Stimulated activated CD8-positive, alpha-beta memory T cell treated with anti-CD3 and anti-CD28 coated beads, Interleukin-15, amount 100 ng/mL, for 24 hours (primary cell): ENCODE measurements at places on chromosomes 5 and 9.
A peak's percentile ranks its signal among the peaks of the same experiment; 100 is the strongest.

- no peak for DNase-seq
These were observed 3.6 kb downstream of the ALDH1A1 start for GRCh38 chr9:72949244-72949582.

- no peak for DNase-seq
These were observed 29.7 kb downstream of the SLC36A1 start for GRCh38 chr5:151477101-151477500.

GRCh38 chr5:179918742-179919486 lies 11.2 kb upstream of the TBC1D9B start:
- DNase-seq, result no peak

DNA sequence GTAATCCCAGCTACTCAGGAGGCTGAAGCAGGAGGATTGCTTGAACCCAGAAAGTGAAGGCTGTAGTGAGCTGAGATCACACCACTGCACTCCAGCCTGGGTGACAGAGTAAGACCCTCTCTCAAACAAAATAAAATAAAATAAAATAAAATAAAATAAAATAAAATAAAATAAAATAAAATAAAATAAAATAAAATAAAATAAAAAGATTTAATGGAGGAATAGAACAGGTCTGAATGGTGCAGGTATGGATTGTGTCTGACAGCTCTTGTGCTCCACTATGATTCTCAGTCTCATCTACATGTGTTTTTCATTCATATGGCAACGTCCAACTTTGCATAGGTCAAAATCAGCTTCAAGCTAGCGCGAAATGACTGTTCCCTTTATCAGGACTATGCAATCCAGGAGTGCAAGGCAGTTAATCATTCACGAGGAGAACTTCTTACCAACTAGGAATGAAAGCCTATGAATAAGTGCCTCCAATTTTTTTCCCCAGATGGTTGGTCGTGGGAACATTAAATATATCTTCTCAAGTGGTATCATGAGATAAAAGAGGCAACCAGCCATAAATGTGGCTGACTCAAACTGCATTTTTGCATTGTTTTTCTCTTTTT lies 1392.3 kb upstream of the CDH9 start:
- DNase-seq, result no peak

- DNase-seq, result no peak
These were observed 289.2 kb upstream of the PTGER4 start for GRCh38 chr5:40390281-40391149.

- DNase-seq, result no peak
These were observed 11.2 kb upstream of the SETX start for GRCh38 chr9:132365986-132366385.

GRCh38 chr5:86439593-86440110 lies 178.1 kb upstream of the COX7C start:
- DNase-seq, result no peak

DNA sequence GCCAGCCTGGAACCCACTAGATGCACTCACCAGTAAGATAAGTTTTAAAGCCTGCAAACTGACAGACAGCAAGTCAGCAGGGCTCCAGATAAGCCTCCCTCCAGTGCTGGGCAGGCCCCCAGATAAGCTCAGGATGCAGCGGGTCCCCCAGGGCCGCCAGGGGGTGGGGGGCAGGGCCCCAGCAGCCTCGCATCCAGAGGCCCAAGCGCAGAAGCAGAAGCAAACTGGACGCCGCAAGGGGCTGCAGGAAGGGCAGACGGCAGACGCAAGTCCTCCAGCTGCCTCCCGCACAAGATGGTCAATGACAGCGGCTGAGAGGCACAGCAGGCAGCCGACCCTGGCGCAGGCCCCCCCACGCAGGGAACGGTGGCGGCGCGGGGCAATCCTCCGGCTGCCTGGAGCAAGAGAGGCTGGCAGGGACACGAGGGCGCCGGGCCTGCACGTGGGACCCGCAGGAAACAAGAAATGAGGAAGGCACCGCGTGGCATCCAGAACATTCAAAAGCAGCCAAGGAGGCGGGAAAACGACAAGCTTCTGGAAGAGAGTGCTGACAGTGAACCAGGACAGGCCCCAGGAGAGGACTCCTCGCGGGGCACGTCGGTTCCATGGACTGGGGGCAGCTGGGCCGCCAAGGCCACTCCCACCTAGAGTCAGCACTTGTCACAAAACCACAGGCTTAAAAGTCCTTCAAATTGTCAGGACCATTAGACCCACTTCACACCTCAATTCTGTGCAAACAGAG lies 49.8 kb downstream of the ROR2 start:
- DNase-seq, result no peak

DNA sequence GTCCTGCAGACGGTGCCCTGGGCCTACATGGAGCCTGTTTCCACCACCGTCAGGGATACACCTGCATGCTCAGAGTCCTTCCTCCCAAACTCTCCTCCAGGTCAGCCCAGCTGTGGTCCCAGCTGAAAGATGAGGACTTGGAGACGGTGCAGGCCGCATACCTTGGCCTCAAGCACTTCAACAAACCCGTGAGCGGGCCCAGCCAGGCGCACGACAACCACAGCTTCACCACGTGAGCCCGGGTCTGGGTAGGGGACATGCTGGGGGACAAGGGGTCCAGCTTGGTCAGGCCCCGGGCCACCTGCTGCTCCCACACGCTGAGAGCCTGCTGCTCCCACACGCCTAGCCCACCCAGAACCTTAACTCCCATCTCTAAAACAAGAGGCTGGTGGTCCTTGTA lies 16.6 kb upstream of the CARD19 start:
- no peak for DNase-seq

DNA sequence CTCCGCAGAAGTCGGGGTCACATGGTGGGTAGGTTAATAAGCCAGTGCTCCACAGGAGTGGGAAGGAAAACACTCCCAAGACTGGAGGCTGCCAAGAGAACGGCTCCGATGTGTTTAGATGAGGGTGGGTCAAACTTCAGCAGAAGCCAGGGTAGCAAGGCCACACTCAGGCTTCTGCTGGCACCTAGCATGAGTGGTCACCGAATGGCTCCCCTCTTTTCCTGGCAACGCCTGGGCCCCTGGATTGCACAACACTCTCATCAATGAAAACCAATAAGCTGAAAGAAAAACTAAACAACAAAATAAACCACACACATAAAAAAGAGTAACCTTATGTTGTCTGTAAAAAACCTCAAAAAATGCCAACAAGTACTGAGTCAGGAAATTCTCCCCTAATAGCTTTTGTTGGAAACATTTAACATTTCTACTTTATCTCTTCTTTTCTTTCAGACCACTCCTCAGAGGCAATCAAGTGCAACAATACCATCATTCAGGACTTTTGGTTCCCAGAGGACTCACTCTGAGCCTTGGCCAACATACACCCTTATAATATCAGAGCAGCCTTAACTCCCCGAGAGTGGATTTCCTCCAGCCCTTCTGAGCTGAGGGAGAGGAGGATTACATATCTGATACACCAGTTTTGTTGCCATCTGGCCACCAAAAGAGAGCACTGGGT lies 279.9 kb downstream of the ENC1 start:
- no peak for DNase-seq

DNA sequence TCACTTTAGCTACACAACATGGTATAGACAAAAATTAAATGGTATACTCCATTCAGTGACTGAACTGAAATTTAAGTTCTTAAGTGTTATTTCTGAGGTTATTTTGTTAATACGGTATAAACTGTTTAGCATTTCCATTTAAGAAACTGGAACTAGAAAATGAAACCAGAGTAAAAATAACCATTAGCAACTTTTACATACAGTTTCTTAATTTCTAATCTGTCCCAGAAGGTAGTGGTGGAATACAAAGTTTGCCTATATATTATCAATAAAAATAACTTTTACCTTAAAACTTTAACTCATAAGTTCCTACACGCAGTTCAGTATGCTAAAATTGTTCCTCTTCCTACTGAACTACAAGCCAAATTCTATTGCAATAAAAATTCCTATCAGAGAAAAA lies 10.3 kb downstream of the GOLPH3 start:
- DNase-seq, result no peak

DNA sequence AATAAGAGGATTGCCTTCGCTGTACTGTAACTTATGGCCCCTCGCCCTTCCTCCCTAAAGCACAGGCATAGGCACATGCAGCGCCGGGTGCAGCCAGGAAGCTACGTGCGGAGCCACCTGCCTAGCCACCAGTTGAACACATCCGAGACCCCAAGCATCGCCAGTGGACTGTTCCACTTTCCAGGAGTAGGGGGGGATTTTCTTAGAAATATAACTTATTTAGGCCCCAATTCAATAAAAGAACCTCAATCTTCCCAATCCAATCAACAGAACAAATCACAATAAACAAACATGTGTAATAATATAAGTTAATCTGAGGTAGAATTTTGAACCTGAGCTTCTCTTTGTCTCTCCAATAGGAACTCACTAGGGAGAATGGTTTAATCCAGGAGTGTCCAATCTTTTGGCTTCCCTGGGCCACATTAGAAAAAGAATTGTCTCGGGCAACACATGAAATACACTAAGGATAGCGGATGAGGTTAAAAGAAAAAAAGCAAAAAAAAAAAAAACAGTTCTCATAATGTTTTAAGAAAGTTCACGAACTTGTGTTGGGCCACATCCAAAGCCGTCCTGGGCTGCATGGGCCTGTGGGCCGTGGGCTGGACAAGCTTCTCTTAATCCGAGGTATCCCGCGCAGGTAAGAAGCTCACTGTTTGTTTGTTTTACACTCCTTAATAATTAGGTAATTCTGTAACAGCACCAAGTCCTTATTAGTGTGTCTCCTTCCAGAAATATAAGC lies 22.0 kb upstream of the NIPBL start:
- no peak for DNase-seq

- no peak for DNase-seq
These were observed 28.0 kb downstream of the MARCHF3 start for GRCh38 chr5:127002390-127002789.

DNA sequence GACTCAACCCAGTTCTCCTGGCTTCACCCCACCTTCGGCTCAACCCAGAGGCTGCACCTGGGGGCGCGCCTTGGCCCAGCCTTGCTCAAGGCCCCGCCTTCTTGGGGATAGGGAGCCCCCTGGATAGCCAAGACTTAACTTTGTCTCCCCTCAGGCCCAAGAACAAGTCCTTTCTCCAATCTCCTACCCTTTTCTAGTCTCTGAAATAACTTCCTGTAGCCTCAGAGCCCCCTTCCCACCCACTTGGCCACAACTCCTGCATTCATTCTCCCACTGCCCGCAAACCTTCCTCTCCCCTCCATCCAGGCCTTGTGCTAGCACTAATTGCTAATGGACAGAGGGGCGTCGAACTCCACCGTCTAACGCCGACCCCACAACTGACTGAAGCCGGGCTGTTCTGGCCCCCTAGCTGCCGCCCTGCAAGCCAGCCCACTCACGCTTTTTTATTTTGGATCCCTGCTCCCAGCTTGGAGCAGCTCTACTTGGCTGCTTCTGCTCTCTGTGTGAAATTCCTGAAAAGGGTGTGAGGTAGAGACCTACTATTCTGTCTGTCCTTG lies 579 bp upstream of the ASTN2 start:
- DNase-seq, result no peak

- no peak for DNase-seq
These were observed 2.0 kb downstream of the RNF44 start for GRCh38 chr5:176535101-176535663.

DNA sequence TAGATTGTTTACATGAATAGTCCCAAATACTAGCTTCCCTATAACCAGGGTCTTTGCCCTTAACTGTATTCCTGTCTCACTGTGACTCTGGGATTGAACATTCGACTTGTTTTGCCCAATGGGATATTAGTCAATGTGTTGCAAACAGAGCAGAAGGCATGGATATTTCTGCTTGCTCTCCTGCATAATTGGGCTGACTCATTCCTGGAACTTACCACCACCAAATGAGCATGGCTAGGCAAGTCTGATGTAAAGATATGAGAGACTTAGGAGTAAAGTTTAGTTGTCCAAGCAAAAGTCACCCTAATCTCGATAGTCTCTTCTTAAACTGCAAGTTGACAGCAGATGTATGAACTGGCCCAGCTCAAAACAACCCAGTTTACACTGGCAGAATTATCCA lies 273.5 kb upstream of the CCNG1 start:
- no peak for DNase-seq

DNA sequence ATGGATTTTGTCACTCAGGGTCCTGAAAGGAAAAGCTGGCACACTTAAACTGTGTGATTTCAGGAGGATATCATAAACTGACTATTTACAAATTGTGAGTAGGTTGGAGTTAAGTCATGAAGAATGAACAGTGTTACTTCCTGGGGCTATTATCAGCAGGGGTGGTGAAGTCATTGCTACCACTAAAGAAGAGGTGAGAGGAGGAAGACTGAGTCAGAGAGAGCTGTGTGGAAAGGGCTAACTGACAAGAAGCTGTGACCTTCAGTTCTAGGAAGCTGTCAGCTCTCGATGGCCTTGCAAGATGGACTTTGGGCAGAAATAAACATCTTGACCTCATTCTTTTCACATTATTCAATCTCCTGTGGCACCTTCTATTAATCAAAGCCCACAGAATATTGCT lies 72.3 kb upstream of the STARD4 start:
- DNase-seq, result no peak

DNA sequence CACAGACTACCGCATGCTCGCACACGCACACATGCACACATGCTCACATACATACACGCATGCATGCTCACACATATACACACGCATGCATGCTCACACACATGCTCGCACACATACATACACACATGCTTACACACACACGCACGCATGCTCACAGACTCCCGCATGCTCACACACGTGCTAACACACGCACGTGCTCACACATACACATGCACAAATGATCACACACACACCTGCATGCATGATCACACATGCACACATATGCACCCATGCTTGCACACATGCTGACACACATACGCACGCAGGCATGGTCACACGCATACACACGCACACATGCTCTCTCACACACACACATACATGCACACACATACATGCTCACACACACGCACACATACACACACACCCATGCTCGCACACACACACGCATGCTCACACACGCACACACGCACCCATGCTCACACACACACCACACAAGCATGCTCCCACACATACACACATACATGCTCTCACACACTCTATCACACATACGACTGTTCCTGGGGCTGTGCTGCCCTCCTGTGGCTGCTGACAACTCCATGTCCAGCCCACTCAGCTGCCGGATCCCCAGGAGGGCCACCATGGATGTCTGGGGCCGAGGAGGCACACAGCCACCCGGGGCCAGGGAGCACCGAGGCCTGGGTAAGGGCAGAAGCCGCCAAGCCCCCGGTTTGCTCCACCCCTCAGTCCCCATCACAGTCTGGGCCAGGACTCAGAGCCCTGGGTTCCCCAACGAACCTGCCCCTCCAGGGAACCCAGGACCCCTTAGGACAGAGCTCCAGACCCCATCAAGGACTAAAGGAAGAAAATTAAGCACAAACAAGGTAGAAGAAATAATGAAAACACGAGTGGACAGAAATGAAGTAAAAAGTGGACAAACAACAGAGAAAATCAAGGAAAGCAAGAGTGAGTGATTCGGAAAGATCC lies 31.4 kb upstream of the EGFL7 start:
- peak; percentile 24 for DNase-seq

GRCh38 chr9:116978155-116978554 lies 291.1 kb downstream of the TRIM32 start:
- DNase-seq, result no peak
